ENCODE measurements at places on chromosomes 2 and 18. TPM values are rescaled to one million over a fixed set of nuclear protein-coding genes. Genes with fewer than 3 reads are reported as not detected.

The ASAP2 gene
- total RNA-seq: 23.7 TPM

The GKN2 gene
- total RNA-seq: not detected

The IL1R2 gene
- not detected for total RNA-seq

- no peak for DNase-seq
Measured at GRCh38 chr2:48514348-48515003, 15.5 kb upstream of the STON1 start.

The RAPGEF4 gene
- total RNA-seq: 1.5 TPM

- no peak for DNase-seq
Measured at GRCh38 chr2:155218945-155219344, 520.5 kb downstream of the KCNJ3 start.

The FHOD3 gene
- 57.5 TPM for total RNA-seq

- no peak for DNase-seq
Measured at GRCh38 chr2:21281791-21282514, 158.2 kb downstream of the TDRD15 start.

The ATP6V1B1 gene
- total RNA-seq: 1.7 TPM

GRCh38 chr18:75862458-75862857 is 435.0 kb upstream of the SMIM21 start:
- DNase-seq: no peak

The TBC1D8 gene
- 14.7 TPM for total RNA-seq

DNA sequence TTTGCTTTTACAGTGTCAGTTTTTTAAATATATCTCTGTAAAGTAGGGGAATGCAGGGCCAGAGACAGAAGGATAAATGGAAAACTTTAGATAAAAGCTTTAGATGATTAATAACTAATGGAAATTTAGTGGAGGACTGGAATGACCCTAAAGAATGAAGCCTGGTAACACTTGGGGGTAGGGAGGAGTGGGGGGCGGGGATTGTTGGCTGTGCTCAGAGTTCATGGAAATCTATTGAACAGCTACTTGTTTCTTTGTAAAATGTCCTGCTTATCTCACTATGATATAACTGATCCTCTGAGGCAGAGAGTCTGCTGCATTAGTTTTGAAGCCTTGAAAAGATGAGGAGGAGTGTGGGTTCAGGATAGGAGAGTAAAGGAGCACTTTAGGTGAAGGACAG is 90.5 kb downstream of the TMEM185B start:
- DNase-seq: no peak

The MAP3K19 gene
- total RNA-seq: not detected

The PIEZO2 gene
- 10.7 TPM for total RNA-seq

DNA sequence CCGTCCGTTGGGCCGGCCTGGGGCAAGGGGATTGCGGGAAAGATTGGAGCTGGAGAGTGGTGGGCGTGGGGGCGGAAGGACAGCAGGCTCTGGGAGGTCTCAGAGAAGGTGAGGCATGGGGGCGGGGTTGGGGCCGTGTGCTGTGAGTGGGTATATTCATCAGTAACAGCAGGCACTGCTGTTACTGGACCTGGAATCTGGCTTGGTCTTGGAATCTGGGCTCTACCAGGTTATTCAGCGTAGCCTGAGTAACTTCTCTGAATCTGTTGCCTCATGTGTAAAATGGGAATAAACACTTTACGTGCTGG is 435 bp downstream of the RNF181 start:
- no peak for DNase-seq

The LRRTM1 gene
- total RNA-seq: not detected

DNA sequence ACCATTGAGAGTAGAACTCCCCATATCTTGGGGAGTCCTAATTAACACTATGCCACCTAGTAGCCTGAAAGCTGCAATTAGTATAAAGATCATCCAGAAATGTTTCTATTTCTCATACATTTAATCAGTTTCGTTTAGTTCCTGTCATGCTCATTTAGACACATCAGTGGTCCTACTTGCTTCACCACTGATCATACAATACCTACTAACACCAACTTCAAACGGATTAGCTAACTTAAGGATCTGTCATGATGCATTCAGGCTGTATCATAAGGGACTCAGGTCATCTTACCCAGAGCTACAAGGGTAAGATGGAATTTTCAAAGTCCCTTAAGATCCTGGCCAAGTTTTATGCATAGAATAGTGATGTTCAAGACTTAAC is 6.8 kb downstream of the SRSF7 start:
- no peak for DNase-seq

The KCMF1 gene
- total RNA-seq: 74.4 TPM

The PRKAG3 gene
- 49.9 TPM for total RNA-seq
